Dermis blood vessel endothelial cell (primary cell): ENCODE measurements at places on chromosomes 16 and 17.

DNA sequence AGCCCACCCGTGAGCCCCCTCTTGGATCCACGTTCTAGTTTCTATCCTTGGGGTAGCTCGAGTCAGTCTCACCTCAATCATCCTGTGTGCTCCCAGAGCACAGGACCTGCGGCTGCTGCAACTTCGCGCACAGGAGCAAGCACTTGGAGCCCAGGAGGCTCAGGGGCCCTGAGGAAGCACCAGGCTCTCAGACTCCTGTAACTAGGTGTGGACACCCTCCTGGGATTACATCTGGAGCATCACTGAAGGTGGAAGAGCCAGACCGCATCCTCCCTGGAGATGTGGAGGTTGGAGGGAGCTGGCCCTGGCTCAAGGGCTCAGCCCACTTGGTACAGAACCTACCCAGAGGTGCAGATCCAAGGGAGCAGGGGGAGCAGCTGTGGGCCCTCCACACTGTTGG is 2.7 kb downstream of the HBQ1 start:
- no peak for DNase-seq

DNA sequence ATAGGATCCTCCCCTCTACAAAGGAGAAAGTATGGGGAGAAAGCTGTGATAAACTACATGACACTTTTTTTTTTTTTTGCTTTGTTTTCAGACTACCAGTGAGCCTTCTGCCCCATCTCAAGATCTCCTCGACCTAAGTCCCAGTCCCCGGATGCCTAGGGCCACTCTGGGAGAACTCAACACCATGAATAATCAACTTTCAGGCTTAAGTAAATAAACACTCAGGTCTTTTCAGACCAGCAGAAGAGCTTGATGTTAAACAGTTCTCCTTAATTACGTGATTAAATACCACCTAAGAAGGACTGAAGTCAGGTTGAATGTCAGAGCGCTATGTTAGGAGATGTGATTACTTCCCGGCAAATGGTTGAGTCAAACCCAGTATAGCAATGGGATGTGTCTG is 31.4 kb downstream of the COX11 start:
- DNase-seq, result no peak

- DNase-seq, result peak; percentile 50
Measured at GRCh38 chr17:2214047-2214928, 89.3 kb downstream of the SMG6 start.

- no peak for DNase-seq
Measured at GRCh38 chr17:41910701-41911391, 7.9 kb downstream of the ACLY start.

DNA sequence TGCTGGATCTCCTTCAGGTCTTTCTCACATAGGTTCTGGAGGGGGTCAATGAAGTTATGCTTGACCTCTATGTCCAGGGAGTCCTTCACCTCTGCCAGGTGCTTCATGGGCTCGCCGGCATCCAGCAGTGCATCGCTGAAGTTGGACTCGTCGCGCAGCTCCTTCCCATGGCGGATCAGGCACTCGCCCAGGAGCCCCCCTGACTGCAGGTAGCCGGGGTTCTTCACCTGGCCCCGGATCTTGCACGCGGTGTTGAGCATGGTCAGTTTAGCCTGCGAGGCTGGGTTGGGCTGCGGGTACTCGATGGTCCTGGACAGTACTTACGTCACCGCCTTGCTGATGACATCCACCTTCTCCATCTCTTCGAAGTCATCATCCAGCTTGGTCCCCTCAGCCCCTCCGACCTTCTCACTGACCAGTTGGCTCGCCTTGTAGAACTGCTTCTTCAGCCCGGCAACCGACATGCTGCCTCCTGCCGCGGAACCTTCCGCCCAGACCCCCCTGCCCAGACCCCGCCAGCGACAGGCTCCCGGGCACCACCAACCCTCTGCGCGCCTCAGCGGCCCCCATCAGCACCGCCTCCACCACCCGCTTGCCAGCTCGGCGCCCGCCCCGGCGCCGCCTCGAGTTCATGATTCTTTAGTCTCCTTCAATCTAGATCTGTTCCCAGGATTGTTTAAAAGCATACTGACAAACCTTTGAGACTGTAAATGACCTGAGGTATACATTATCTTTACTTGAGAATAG is 99.8 kb downstream of the KPNA2 start:
- DNase-seq, result no peak

DNA sequence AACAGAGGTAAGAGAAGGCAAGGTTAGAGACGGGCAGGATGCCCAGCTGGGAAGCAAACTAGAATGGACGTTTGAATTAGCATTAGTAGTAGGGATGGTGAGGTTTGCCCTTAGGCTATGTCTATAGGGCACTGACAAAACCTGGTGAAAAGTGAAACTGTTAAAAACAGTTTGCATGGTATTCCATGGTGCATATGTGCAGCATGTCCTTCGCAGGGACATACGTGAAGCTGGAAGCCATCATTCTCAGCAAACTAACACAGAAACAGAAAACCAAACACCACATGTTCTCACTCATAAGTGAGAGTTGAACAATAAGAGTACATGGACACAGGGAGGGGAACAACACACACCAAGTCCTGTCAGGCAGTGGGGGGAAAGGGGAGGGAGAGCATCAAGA is 25.8 kb downstream of the NACA2 start:
- DNase-seq, result no peak

- DNase-seq, result no peak
Measured at GRCh38 chr16:21088646-21089538, 61.8 kb downstream of the DNAH3 start.

GRCh38 chr17:48295362-48296288 is 134.4 kb downstream of the SKAP1 start:
- peak; percentile 79 for DNase-seq

GRCh38 chr16:68309799-68310198 is 947 bp downstream of the SLC7A6OS start:
- DNase-seq, result no peak

DNA sequence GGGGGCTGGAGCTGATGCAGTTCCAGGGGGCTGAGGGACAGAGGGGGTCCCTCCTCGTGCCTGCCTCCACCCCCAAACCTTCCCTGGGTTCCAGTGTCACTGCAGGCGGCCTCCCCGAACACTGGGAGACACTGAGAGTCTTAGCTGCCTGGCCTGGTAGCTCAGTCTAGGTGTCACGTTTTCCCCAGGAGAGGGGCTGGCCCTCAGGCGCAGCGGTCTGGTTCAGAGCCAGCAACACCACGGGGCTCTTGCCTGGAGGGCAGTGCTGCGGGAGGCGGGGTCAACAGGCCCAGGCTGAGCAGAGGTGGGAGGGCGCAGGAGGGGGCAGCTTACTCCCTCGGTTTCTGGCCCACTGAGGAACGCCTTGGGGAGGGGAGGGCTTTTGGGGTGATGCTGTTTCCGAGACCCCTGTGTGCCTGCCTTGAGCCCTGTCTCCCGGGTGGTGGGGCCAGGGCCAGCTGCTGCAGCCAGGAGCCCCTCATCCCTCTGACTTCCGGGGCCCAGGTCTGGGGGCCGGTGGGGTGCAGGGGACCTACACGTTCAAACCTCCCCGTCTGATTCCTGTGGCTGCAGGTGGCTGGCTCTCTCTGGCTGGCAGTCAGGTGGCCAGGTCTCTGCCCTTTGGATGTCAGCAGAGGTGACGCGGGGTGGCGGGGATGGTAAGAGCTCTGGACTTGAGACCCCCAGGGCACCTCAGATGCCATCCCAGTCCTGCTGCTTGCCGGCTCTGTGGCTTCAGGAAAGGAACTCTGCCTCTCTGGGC is 89.3 kb upstream of the GSE1 start:
- DNase-seq, result no peak
